Stimulated activated CD8-positive, alpha-beta memory T cell treated with anti-CD3 and anti-CD28 coated beads, Interleukin-4, amount 100 ng/mL, for 1 hour (primary cell): ENCODE measurements at places on chromosomes 5 and 9.
A peak's percentile ranks its signal among the peaks of the same experiment; 100 is the strongest.

DNA sequence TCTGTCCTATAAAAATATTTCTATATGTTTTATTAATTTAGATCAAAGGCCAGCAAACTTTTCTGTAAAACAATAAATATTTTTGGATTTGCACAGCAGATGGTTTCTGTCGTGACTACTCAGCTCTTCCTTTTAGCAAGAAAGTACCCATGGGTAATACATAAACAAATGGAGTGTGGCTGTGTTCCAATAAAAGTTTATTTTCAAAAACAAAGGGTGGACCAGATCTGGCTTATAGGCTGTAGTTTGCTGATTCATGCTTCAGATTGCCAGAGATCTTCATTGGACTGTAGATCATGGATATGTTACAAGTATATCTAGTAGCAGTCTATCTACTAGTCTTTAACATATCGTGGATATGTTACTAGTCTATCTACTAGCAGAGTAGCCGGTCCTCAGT lies 590.5 kb downstream of the CSNK1G3 start:
- DNase-seq = no peak

- no peak for DNase-seq
Observed at GRCh38 chr9:108383796-108384195, 472.0 kb downstream of the ACTL7B start.

GRCh38 chr5:6371079-6371810 lies 7.1 kb downstream of the MED10 start:
- no peak for DNase-seq

GRCh38 chr5:39447968-39448367 lies 23.2 kb upstream of the DAB2 start:
- no peak for DNase-seq

DNA sequence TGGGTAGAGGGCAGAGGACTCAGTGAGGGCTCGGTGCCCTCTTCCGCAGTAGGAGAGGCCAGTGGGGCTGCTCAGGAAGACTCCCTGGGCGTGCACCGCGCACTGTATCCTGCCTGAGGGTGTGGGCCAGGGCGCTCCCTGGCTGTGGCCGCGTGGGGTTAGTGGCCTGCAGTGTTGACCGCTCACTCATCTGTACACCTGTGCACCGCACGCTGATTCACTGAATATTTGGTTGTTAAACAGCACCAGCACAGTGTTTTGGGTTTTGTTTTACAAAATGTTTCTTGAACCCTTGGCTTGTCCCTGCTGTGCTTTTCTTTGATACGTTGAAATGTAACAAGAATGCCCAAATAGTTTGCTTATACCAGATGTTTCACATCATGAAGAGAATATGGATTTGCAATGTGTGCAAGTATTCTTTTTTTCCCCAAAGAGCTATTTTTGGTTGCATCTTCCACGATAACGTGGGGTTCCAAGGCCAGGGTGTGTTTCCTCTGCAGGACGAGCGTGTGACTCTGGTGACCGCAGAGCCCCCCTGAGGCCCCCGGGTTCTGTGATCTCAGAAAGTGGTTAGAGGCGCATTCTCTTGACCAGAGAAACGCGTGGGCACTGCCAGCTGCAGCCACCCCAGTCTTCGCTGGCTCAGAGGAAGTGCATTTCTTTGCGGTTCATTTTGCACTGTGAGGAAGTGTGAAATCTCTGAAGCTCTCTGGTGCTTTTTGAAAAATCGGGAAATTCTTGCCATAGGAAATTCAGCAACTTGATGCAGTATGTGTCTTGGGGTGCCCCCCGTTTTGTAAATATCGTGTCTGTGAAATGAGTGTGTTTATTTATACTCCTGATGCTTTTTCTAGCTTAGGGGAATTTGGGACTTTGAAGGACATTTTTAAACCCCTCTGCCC lies 46.9 kb downstream of the AHRR start:
- DNase-seq = no peak

DNA sequence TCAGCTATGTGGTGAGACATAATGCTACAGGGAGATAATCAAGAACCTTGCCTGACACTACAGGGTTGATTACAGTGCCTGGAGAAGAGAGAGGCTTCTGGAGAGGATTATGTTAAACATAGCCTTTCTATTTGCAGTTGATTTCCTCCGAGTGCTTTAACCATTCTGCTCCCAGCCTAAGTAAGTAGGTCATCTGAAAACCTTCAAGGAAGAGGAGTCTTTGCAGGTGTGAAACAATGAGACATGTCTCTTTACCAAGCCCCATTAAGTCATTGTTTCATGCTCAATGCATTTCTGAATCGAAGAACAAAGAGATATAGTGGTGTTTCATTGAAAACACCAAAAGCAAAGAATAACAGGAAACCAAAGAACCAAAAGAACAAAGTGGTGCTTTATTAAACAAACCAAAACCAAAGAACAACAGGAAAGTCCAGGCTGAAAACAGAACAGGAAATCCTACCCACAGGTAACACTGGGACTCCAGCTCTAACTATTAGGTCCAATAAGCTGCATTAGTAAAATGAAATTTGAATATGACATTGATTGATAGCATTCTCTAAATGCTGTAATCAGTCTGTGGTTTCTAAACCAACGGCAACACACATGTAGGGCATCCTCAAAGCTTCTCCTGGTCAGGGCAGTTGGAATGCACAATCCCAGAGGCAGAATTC lies 113.3 kb upstream of the SPATA31D4 start:
- no peak for DNase-seq

- no peak for DNase-seq
Observed at GRCh38 chr5:77292026-77292757, 81.7 kb downstream of the PDE8B start.

DNA sequence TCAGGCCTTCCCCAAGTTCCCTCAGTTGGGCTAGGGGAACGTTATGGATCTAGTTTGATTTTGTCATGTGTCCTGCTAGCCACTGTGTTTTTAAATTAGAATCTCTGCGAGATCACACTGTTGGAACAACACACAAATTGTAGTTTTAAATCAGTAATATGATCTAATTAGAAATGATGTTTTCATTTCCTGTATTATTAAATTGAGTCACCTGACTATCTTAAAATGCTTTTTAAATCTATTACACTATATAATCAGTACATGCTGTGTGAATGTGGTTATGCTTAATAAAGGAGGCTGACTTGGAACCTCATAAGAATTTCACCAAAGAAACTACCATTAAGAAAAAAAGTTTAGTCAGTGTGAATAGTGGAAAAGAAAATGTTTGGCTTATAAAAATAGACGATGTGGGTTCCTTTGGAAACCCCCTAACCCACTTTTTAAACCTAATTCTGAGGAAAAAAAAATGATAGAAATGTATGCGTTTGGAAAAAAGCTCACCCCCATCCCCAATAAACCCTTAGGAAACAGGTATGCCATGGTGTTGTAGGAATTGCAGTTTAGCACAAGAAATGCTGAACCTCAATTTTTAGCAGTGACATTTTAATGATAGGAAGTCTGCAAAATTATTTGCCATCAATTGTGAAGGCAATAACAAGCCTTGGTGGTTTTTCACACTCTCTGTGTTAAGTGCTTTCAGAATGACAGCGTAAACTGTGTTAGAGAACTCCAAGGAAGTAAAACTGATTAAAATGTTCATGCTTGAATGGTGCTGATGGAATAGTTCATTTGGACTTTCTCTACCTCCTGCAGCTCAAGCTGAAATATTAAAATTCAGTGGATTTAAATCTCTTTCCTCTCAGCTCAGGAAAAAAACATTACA lies 59.0 kb downstream of the TLE4 start:
- no peak for DNase-seq

- DNase-seq = no peak
Observed at GRCh38 chr9:91034521-91034920, 232.9 kb downstream of the SYK start.

GRCh38 chr5:112485934-112486355 lies 66.9 kb upstream of the EPB41L4A start:
- DNase-seq = no peak

GRCh38 chr9:20884985-20885593 lies 146.4 kb downstream of the HACD4 start:
- DNase-seq = peak; percentile 35

DNA sequence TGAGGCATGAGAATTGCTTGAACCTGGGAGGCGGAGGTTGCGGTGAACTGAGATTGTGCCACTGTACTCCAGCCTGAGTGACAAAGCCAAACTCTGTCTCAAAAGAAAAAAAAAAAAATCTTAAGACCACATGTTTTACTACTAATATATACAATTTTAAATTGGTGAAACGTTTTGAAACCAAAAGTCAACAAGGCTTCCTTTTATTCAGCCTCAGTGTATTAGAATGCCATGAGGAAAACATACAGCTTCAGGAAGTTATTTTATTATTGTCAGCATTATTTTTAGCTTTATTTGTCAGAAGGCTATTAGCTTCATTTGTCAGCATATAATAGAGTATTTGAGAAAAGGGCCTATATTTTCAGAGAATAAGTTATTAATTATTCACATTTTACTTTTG lies 163.9 kb upstream of the SH3GL2 start:
- no peak for DNase-seq

GRCh38 chr9:130680836-130681768 lies 12.5 kb upstream of the EXOSC2 start:
- peak; percentile 27 for DNase-seq

DNA sequence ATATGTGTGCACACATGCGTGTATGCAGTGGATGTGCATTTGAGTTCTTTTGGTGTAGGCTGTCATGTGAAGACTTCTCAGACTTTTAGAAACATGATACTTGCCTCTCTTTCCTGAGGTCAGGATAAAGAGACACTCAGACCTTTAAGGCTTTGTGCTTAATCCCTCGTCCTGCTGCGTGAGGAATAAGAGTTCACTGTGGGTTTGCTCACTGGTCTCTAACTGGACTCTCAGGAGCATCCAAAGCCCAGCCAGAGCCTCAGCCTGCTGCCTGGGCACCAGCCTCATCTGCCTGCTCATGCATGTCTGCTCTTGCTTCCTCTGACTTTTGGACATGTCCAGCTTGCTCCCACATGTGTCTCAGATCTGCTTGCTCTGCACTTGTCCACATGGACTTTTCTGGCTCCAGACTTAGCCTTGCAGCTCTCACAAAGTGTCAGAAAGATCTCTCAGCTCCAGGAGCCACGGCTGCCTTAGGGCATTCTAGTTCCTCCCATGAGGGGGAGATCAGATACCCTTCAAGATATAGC lies 65.1 kb upstream of the ZNF366 start:
- DNase-seq = no peak

GRCh38 chr9:72540348-72540873 lies 19.0 kb downstream of the TMC1 start:
- no peak for DNase-seq

DNA sequence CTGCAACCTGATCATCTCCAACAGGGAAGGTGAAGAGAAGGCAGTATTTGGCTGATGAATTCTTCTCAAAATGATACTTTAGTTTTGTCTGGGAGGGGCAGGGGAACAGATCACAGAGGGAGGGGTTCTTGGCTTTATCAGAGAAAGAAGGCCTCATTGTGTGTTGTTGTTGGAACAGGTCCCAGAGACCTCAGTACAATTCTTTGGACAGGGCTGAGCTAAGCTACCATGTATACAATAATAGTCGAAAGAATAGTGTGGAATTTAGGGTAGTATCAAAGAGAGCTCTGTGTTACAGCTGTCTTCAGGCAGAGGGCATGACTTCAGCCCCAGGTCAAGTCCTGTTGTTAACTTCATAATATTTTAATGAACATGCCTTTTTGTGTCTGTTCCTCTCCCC lies 39.9 kb downstream of the ARHGAP26 start:
- no peak for DNase-seq

- DNase-seq = no peak
Observed at GRCh38 chr5:120527251-120527650, 63.2 kb downstream of the PRR16 start.

GRCh38 chr9:952546-952945 lies 23.9 kb upstream of the DMRT3 start:
- DNase-seq = no peak

GRCh38 chr5:37565062-37565670 lies 186.0 kb downstream of the WDR70 start:
- no peak for DNase-seq

GRCh38 chr9:6938447-6938846 lies 180.7 kb downstream of the KDM4C start:
- no peak for DNase-seq

DNA sequence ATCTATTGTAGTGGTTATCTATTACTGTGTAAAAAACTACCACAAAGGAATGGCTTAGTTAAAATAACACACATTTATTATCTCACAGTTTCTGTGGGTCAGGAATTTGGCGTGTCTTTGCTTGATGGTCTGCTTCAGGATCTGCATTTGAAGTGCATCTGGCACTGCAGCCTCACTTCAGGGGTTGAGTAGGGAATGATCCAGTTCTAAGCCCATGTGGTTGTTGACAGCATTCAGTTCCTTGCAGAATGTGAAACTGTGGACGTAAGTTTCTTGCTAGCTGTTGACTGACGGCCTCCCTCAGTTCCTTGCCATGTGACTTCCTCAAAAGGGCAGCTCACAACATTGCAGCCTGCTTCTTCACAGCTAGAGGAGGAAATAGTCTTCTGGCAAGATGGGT lies 2.1 kb upstream of the OGN start:
- DNase-seq = peak; percentile 1

DNA sequence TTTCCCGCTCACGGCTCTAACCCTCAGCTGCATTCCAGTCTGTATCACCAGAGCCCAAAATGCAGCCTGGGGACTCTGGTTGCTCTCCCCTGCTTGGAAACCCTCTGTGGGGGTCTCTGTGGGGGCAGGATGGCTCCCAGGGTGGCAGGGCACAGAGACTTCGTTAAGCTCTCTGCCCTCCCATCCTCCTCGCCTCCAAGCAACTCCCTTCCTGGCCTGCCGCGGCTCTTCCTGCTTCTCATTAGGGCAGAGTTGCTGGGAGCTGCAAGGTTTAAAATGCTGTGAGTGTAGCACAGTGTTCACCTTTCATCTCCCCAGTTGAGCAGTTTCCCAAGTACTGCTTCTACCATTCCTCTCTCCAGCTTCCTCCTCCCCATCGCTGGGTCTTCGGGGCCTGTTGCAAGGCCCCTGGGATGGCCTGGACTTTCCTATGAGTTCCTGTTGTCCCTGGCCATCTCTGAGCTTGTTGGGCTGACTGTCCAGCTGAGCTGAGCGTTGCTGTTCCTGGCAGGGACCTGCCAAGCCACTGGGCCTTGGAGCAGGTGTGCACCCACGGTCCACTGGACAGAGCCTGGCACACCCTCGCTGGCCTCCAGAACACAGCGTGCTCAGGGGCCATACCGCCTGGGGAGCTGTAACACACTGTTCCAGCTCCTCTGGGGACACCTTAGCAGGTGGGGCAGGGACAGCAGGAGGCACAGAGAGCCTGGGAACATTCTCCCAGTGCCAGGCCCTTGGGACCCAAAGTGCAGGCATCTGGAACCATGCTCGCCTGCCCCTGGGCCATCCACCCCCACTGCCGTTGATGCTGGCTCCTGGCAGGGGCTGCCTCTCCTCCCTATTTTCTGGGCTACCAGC lies 188.4 kb downstream of the C9orf50 start:
- no peak for DNase-seq

DNA sequence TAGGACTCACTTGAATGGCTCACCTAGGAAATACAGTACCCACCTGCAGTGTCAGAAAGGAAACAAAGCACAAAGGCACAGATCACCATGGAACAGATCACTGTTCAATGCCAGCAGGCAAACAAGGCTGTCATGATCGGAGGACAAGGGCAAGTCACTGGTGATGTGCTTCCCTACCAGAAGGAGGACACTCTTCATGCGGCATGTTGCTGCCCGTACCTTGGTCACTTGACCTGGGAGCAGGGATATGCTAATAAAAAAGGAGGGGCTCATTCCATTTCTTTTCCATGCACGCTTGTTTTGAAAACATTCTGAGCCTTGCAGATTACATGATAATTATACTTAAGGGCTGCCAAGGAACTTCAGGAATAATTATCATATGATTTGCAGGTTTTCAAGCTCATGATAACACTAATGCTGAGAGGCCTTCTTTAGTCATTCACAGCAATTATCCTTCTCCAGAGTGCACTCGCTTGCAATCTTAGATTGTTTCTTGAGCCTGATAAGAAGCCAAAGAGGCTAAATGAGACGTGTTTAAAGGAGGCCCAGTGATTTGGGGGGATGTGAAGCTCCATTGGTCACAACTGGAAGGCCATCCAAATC lies 36.1 kb upstream of the STARD4 start:
- no peak for DNase-seq
